ENCODE measurements at places on chromosomes 16 and 17. TPM values are rescaled to one million over a fixed set of nuclear protein-coding genes. Genes with fewer than 3 reads are reported as not detected.

DNA sequence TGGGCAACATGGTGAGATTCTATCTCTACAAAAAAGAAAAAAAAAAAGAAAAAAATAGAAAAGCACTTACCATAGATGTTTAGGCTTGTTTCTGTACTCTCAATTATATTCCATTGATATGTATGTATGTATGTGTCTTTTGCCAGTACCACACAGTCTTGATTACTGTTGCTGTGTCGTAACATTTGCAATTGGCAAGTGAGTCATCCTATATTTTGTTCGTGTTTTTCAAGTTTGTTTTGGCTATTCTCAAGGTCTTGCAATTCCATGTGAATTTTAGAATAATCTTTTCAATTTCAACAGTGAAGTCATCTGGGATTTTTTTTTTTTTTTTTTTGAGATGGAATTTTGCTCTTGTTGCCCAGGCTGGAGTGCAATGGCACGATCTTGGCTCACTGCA, 19.3 kb downstream of the SPECC1 start:
- no peak for DNase-seq

TEKT3 gene
- 1.2 TPM for polyA plus RNA-seq

- no peak for DNase-seq
These were observed 12.1 kb downstream of the CYB561 start for GRCh38 chr17:63433746-63434591.

DNA sequence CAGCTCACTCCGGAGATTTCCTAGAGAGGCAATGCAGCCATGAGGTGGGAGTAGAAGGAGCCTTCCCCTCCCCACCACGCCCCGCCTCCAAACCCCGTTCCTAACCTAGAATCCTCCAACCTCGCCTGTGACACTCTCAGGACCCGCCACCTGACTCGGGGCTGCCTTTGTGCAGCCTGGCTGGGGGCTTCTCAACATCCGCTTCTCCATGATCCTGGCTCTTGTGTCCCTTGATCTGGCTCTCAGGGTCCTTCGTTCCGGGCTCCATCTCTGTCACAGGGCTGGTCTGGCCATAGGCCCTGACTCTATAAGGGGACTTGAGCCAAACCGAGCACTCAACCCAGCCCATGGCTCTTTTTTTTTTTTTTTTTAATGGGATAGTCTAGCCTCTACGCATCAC, 24.3 kb downstream of the CDRT15 start:
- no peak for DNase-seq

DNA sequence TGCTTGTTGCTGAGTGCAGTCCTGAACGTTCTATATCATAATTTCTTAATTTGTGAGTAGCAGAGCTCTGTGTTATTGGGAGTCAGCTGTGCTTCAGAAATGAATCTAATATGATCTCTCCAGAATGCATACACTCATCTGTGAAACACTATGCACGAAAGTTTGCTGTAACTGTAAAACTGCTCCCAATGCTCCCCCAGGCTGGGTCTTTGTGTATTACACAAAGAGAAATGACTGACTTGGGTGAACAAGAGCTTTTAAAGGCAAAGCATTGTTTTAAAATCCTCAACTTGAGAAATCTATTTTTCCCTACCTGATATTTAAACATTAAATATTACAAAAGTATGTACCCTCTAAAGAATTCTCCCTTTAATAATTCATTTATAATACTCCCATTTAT, 636.7 kb upstream of the KIF2B start:
- no peak for DNase-seq

- no peak for DNase-seq
These were observed 12.1 kb downstream of the DUS2 start for GRCh38 chr16:68035227-68035626.

GPRC5B gene
- polyA plus RNA-seq: 103 TPM

Measured in left renal pelvis (tissue), 4 donors.